Natural killer cell (primary cell): ENCODE measurements at places on chromosomes 5 and 9.

DNA sequence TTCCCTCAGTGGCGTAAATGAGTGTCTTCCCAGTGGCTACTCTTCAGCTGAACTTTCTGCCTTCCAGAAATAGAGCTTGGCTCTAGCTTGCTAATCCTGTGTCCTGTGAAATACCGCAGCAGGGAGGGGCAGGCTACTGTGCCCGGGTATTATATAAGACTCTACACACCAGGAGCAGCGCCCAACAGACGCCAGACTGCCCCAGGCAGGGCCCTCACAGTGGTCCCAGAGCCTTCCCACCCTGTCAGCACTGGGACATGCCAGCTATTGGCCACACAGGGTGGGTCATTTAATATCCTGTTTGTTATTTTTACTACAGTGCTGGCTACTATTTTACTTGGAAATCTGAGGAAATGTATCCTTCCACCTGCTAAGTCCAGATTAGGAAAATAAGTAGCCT lies 121.0 kb downstream of the FEM1C start:
- H3K4me3 ChIP-seq, result no peak overlapping the region
- no peaks in the 10 kb centered on the region for H3K27me3 ChIP-seq
- no peak for DNase-seq
- no peaks in the 10 kb centered on the region for H3K36me3 ChIP-seq
- no peaks in the 10 kb centered on the region for H3K4me1 ChIP-seq
- H3K27ac ChIP-seq, result no peak overlapping the region

GRCh38 chr5:125609011-125609410 lies 814.2 kb upstream of the GRAMD2B start:
- H3K36me3 ChIP-seq, result no peaks in the 10 kb centered on the region
- no peak for DNase-seq
- no peaks in the 10 kb centered on the region for H3K4me1 ChIP-seq
- H3K27ac ChIP-seq, result no peak overlapping the region

DNA sequence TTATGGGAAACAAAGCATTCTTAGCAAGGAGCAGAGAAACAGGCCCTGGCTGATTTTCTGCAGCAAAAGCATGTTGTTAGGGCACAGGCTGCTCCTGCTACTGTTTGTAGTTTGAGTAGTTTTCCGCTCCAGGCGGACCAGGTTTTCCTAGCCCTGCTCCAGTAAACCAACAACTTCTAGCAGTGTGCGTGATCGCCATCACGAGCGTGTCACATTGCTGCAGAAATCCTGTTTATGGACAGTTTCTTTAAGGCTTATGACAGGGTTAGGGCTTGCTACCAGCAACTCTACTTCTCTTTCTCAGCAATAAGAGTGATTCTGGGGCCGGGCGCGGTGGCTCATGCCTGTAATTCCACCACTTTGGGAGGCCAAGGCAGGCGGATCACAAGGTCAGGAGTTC lies 803.9 kb upstream of the CDH10 start:
- H3K4me3 ChIP-seq, result no peak overlapping the region
- no peaks in the 10 kb centered on the region for H3K36me3 ChIP-seq
- no peak for DNase-seq
- no peaks in the 10 kb centered on the region for H3K27me3 ChIP-seq

GRCh38 chr5:174187481-174187880 lies 142.0 kb downstream of the NSG2 start:
- H3K4me3 ChIP-seq, result no peak overlapping the region
- H3K27ac ChIP-seq, result no peak overlapping the region
- H3K4me1 ChIP-seq, result no peaks in the 10 kb centered on the region
- DNase-seq, result no peak

DNA sequence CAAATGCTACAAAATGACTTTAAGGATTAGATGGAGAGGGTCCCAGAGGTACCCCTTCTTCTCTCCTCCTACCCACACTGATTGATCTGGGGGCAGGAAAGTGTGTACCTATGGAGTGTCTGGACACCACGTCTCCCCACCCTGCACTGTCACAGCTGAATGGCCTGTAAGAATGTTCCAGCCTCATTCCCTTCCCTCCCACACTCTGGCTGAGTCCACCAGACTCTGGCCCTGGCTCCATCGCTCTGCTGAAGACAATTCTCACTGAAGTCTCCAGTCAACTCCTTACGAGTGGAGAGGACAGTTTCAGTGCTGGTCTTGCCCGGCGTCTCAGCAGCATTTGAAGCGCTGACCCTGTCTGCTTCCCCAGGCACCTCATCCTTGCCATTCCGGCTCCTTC lies 105.8 kb downstream of the TTLL11 start:
- H3K36me3 ChIP-seq, result no peaks in the 10 kb centered on the region
- no peak overlapping the region for H3K4me3 ChIP-seq
- DNase-seq, result no peak
- H3K27me3 ChIP-seq, result no peaks in the 10 kb centered on the region
- H3K4me1 ChIP-seq, result no peaks in the 10 kb centered on the region

DNA sequence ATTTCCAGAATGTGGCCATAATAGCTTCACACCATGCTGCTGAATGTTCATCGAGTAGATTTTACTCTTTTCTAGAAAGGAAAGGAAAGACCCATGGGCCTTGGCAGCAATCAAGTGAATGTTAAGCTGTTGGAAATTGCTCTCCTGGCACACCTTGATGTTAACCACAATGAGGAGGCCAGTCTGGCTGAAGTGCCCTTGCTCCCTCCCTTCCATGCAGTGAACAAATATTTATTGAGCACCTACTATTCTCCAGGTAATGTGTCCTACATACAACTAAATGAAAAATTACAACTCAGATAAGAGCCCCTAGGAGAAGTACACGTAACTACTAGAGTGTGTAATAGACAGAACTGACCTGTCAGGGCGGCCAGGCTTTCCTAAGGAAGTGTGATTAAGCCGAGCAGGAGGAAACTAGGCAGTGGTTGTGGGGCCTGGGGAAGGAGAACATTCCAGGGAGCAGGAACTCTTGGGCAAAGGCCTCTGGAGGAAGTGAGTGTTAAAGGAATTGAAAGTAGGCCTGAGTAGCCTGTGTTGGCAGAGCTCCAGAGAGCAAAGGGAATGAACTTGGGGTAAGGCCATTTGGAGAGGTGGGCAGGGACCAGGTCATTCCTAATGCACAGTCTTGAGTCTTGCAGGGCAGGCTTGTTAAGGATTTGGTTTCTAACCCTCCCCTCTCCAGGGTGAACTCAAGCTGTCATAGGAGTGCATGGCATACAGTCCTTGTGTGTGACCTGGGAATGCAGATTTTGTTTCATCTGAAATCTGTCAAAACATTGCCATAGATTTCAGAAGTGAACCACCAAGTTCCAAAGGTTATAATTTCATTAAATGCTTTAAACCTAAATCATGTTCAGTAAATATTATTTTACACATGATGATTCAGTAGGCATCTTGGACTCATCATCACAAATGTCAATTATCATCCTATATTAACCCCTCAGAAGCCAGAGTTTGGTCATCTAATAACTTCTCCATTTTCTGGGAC lies 9.0 kb upstream of the ZSWIM6 start:
- no peak overlapping the region for H3K4me3 ChIP-seq

GRCh38 chr9:89489548-89490530 lies 8.1 kb downstream of the SEMA4D start:
- peak overlapping the region; percentile 55 for H3K27ac ChIP-seq
- H3K4me1 ChIP-seq, result peaks cover 69% of the 10 kb centered on the region
- no peak for DNase-seq
- peaks cover 6% of the 10 kb centered on the region for H3K36me3 ChIP-seq
- H3K4me3 ChIP-seq, result no peak overlapping the region

DNA sequence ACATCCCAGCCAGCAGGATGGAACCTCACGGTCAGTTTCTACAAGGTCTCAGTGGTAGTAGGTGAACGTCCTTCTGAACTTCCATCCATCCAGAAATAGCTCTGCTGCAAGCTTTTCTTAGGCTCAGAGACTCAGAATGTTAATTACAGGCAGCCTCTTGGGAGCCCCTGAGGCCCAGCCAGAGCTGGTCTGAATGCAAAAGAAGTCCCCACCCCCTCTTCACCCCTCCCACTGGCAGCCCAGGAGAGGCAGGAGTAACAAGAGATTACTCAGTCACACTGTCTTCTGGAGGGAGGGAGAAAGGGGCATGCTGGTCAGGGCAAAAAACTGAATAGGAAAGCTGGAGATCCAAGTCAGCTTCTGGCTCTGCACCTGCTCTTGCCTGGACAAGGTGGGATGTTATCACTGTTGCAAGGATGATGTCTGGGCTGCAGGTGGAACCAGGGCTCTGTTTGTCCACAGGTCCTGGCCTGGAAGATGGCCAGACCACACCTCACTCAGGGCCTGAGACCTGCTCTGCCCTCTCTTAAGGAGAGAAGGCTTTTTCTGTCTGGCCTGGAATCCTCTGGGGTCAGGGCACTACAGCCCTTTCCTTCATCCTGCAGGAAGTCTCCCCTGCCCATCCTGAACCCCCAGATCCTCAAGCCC lies 9.1 kb downstream of the ENHO start:
- H3K4me3 ChIP-seq, result no peak overlapping the region
- DNase-seq, result no peak
- H3K36me3 ChIP-seq, result no peaks in the 10 kb centered on the region
- no peaks in the 10 kb centered on the region for H3K27me3 ChIP-seq
- H3K4me1 ChIP-seq, result peaks cover 4% of the 10 kb centered on the region

GRCh38 chr5:7251132-7251531 lies 144.8 kb upstream of the ADCY2 start:
- H3K27me3 ChIP-seq, result no peaks in the 10 kb centered on the region
- DNase-seq, result no peak
- H3K4me1 ChIP-seq, result no peaks in the 10 kb centered on the region
- no peak overlapping the region for H3K27ac ChIP-seq
- H3K36me3 ChIP-seq, result no peaks in the 10 kb centered on the region

- peaks cover 4% of the 10 kb centered on the region for H3K4me1 ChIP-seq
- peak overlapping the region; percentile 71 for H3K4me3 ChIP-seq
- H3K27me3 ChIP-seq, result no peaks in the 10 kb centered on the region
- no peaks in the 10 kb centered on the region for H3K36me3 ChIP-seq
These were observed 607 bp downstream of the SPEF2 start for GRCh38 chr5:35618304-35618636.

DNA sequence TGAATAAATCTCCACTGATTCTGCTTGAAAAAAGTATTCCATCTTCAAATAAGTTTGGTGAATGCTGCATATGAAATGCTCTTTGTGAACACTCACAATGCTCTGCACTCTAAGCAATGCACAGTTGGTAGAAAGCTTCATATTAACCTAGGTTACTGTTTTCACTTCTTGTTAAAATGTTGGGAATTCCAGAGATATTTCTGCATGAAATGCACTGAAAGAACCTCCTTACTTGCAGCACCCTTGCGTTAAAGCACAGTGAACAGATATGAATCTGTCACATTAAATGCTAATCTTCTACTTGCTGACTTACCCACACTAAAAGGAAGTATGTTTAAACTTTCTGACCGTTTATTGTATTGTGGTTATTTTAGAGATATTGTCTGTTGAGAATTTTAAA lies 584.1 kb upstream of the NUDT12 start:
- no peak overlapping the region for H3K4me3 ChIP-seq
- no peaks in the 10 kb centered on the region for H3K4me1 ChIP-seq
- no peaks in the 10 kb centered on the region for H3K36me3 ChIP-seq
- DNase-seq, result no peak

- H3K4me1 ChIP-seq, result no peaks in the 10 kb centered on the region
- H3K27ac ChIP-seq, result no peak overlapping the region
- DNase-seq, result no peak
- H3K36me3 ChIP-seq, result no peaks in the 10 kb centered on the region
- no peak overlapping the region for H3K4me3 ChIP-seq
- no peaks in the 10 kb centered on the region for H3K27me3 ChIP-seq
These were observed 118.4 kb upstream of the MAP3K1 start for GRCh38 chr5:56696900-56697299.

GRCh38 chr5:97019435-97020117 lies 83.7 kb downstream of the LNPEP start:
- peaks cover 10% of the 10 kb centered on the region for H3K4me1 ChIP-seq
- H3K27me3 ChIP-seq, result no peaks in the 10 kb centered on the region
- H3K4me3 ChIP-seq, result no peak overlapping the region

- no peaks in the 10 kb centered on the region for H3K27me3 ChIP-seq
- no peaks in the 10 kb centered on the region for H3K4me1 ChIP-seq
- no peak overlapping the region for H3K27ac ChIP-seq
- no peak overlapping the region for H3K4me3 ChIP-seq
- peaks cover 85% of the 10 kb centered on the region for H3K36me3 ChIP-seq
These were observed 60.1 kb upstream of the FCHO2 start for GRCh38 chr5:72895758-72896157.

DNA sequence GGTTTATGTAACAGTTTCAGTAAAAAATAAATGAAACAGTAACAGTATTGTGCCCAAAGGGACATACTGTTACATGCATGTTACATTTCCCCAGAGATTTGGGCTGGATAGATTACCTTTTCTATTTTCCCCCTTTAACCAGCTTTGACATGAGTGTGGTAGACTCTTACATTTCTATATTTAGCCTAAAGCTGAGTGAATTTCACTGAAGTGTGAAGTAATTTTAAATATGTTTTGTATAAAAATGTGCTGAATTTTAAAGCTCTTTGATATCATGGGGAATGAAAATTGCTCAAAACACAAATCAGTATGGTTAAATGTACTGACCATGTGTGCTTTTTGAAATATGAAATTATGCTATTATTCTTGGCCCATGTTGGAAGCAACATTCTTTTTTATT lies 122.3 kb upstream of the CDH10 start:
- no peak for DNase-seq
- no peaks in the 10 kb centered on the region for H3K4me1 ChIP-seq
- H3K4me3 ChIP-seq, result no peak overlapping the region
- no peaks in the 10 kb centered on the region for H3K27me3 ChIP-seq
- no peaks in the 10 kb centered on the region for H3K36me3 ChIP-seq
- H3K27ac ChIP-seq, result no peak overlapping the region

- H3K27ac ChIP-seq, result no peak overlapping the region
- H3K4me1 ChIP-seq, result no peaks in the 10 kb centered on the region
- no peaks in the 10 kb centered on the region for H3K27me3 ChIP-seq
- H3K4me3 ChIP-seq, result no peak overlapping the region
These were observed 56.7 kb upstream of the SLC44A1 start for GRCh38 chr9:105187781-105188180.

GRCh38 chr9:129480745-129481144 lies 140.2 kb downstream of the C9orf50 start:
- H3K4me3 ChIP-seq, result no peak overlapping the region
- no peaks in the 10 kb centered on the region for H3K36me3 ChIP-seq
- no peak overlapping the region for H3K27ac ChIP-seq
- H3K4me1 ChIP-seq, result peaks cover 21% of the 10 kb centered on the region

- H3K36me3 ChIP-seq, result no peaks in the 10 kb centered on the region
- H3K4me1 ChIP-seq, result no peaks in the 10 kb centered on the region
- no peaks in the 10 kb centered on the region for H3K27me3 ChIP-seq
- DNase-seq, result no peak
These were observed 10.0 kb upstream of the PLK2 start for GRCh38 chr5:58469896-58470295.

GRCh38 chr5:100682625-100683024 lies 147.5 kb downstream of the FAM174A start:
- no peak overlapping the region for H3K4me3 ChIP-seq
- no peaks in the 10 kb centered on the region for H3K4me1 ChIP-seq
- H3K27ac ChIP-seq, result no peak overlapping the region
- H3K27me3 ChIP-seq, result no peaks in the 10 kb centered on the region
- no peaks in the 10 kb centered on the region for H3K36me3 ChIP-seq
- no peak for DNase-seq
